ENCODE measurements at places on chromosomes 4 and X.

DNA sequence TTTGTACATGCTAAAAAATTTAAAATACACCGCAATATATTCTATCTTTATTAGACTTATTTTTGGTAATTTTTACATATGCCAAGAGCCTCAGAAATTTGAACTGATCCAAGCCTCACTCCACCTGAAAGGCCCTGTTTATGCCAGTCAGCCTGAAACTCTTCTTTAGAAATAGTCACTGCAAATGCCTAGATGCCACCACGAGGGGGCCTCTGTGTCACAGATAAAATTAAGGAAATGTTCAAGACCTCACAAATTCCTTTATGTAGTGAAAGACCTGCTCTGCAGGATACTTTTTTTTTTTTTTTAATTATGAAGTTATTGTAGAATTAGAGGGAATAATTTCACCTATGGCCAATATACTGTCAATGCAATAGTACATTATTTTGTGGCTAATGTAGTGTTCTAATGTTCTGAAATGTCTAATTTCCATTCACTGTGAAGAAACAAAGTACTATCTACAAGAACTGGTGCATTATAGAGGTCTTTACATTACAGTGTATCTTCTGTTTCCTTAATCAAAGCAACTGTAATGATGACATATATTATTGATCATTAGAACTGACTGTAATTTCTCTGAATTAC, 69.8 kb downstream of the DTHD1 start:
- DNase-seq = peak; percentile 28

DNA sequence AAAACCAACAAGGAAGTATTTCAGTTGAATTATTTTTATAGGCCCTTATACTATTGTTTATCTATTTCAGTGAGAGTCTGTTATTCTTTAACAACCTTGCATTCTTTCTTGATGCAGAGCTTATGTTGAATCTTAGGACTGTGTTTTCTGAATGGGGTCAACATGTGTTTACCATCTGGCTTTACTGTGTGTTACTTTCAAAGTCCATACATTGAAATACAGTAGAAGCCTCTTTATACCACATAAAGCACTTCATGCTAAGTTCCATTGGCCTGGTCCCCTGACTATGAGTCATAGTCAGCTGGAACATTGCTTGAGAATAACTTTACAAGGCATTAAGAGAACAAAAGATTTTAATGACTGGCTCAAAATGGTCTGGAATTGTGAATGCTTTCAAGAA, 152.6 kb downstream of the GASK1B start:
- no peak for DNase-seq

GRCh38 chrX:31423609-31424189, 351.9 kb upstream of the FTHL17 start:
- peak; percentile 7 for DNase-seq

GRCh38 chrX:83077606-83078005, 430.5 kb upstream of the POU3F4 start:
- DNase-seq = no peak

- DNase-seq = no peak
These were observed 283.1 kb upstream of the SPANXN4 start for GRCh38 chrX:142742581-142742980.

GRCh38 chr4:121307445-121308327, 73.1 kb downstream of the QRFPR start:
- peak; percentile 35 for DNase-seq

- DNase-seq = no peak
These were observed 51.5 kb upstream of the PRPS1 start for GRCh38 chrX:107576841-107577240.

Measured in K562 (cell line).